ENCODE measurements at places on chromosomes 3 and 15.
A peak's percentile ranks its signal among the peaks of the same experiment; 100 is the strongest.

GRCh38 chr3:123780656-123781055, 103.5 kb downstream of the MYLK start:
- no peak for DNase-seq

DNA sequence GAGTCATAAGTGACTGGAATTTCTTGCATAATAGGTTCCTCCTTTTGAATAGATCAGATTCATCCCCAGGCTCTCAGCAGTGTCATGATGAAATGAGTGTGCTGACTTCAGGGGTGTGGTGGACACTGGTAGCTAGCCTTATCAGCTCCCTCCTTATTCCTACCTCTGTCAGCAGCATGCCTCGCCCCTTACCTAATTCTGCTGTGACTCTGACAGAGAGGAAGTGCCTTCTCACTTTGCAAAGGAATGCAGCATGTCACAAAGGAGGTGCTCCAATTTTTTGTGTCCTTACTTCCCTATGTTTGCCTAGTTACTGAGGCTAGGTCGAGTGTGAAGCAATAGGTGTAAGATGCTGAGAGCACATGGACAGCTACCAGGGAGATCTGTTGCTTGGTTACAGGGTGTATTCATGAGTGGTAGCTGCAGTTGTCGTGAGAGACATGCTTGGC, 90.6 kb downstream of the TNFAIP8L3 start:
- DNase-seq = peak; percentile 20

DNA sequence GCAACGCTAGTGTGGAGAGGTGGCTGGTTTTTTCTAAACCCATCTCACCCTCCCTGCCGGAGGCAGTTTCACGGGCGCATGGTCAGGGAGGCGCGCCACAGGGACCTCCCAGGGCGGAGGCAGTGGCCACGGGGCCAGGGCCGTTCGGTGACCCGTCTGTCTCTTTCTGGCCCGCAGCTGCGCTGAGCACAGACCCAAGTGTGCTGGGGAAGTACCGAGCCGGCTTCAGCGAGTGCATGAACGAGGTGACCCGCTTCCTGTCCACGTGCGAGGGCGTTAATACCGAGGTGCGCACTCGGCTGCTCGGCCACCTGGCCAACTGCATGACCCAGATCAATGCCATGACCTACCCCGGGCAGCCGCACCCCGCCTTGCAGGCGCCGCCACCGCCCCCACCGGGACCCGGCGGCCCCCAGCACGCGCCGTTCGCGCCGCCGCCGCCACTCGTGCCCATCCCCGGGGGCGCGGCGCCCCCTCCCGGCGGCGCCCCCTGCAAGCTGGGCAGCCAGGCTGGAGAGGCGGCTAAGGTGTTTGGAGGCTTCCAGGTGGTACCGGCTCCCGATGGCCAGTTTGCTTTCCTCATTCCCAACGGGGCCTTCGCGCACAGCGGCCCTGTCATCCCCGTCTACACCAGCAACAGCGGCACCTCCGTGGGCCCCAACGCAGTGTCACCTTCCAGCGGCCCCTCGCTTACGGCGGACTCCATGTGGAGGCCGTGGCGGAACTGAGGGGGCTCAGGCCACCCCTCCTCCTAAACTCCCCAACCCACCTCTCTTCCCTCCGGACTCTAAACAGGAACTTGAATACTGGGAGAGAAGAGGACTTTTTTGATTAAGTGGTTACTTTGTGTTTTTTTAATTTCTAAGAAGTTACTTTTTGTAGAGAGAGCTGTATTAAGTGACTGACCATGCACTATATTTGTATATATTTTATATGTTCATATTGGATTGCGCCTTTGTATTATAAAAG, 1.8 kb downstream of the HES1 start:
- peak; percentile 59 for DNase-seq

GRCh38 chr3:71029770-71030169, 553.8 kb downstream of the FOXP1 start:
- no peak for DNase-seq

DNA sequence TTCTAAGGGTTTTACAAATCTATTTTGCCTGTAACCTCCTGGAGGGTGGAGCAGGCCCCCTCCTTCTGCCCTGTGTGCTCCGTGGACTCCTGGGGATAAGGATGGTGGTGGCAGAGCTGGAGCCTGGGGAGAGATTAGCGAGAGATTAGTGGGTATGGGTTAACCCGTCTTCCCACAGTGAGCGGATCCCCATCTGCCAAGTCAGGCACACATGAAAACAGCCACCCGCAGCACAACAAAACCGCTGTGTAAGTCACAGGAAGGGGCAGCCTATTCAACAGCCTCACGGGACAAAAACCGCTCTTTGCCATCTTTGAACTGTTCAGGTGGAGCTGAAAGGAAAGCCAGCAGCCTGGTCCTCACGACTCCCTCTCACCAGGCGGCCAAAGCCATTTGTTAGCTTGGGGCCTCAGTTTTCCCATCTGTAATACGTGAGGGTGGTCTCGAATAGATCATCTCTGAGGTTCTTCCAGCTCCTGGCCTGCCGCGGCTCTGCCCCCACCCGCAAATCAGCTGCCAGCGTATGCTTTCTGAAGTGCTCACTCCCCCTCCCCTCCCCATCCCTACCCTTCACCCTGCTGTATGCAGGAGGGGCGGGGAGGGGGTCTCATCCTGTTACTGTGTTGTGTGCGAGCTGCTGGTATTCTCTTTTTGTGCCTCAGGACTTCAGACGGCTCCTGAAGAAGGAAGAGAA, 43.6 kb downstream of the PDIA5 start:
- DNase-seq = no peak

DNA sequence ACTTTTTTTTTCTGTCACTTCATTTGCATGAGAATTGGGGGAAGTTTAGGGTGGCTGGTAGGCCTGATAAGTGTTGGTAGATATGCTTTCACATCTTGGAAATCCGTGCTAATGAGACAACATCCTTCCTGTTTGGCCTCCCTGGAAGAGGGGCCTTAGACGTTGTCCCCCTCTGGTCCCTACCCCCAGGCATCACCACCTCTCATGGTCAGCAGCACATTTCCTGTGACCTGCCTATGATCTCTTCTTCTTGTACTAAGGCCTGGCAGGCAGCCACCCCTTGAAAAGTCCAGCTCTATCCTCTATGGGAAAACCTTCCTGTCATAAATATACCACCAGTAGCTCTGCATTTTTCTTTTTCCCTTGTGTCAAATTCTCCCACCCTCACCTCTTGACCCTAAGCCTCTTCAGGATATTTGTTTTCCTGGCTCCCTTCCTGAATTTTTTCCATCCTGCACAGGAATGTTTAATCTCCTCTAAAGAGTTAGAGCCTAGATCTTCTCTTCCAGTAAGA, 107.8 kb downstream of the SNRK start:
- DNase-seq = peak; percentile 61

GRCh38 chr3:115644391-115644790, 21.1 kb downstream of the GAP43 start:
- peak; percentile 71 for DNase-seq

GRCh38 chr15:52186651-52187486, 4.3 kb downstream of the GNB5 start:
- DNase-seq = peak; percentile 69

Measured in umbilical cord (tissue), 2 donors.